Activated T-helper 1 cell treated with anti-CD3 and anti-CD28 coated beads, Interleukin-2, amount 50 U/mL, for 16 hours (primary cell): ENCODE measurements at places on chromosomes 7 and 10.

DNA sequence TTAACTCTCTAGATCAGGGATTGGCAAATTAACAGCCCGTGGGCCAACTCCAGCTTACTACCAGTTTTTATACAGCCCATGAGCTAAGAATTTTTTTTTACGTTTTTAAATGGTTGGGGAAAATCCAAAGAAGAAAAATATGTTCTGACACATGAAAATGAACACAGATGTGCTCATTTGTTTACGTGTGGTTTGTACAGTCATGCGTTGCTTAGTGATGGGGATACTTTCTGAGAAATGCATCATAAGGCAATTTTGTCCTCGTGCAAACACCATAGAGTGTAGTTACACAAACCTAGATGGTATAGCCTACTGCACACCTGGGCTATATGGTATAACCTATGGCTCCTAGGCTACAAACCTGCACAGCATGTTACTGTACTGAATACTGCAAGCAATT lies 8.3 kb upstream of the SMKR1 start:
- no peak for DNase-seq

GRCh38 chr10:73855413-73855812 lies 18.9 kb downstream of the CAMK2G start:
- DNase-seq = no peak

- DNase-seq = no peak
These were observed 9.8 kb upstream of the RALA start for GRCh38 chr7:39613577-39613976.

GRCh38 chr10:99125879-99126278 lies 109.8 kb downstream of the HPSE2 start:
- no peak for DNase-seq

GRCh38 chr10:131186547-131187253 lies 124.8 kb downstream of the TCERG1L start:
- DNase-seq = no peak

DNA sequence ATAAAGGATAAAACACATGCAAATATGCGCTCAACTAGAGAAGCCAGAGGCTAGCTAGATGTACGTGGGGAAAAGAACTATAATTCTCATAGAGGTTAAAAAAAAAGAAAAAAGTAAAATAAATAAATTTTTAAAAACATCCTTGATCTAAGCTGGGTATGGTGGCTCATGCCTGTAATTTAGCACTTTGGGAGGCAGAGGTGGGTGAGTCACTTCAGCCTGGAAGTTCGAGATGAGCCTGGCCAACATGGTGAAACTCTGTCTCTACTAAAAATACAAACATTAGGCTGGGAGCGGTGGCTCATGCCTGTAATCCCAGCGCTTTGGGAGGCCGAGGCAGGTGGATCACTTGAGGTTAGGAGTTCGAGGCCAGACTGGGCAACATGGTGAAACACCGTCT lies 18.6 kb upstream of the HSPA12A start:
- DNase-seq = no peak

- no peak for DNase-seq
These were observed 38.5 kb upstream of the SEMA3C start for GRCh38 chr7:80957226-80957777.

- DNase-seq = no peak
These were observed 20.9 kb upstream of the GRIFIN start for GRCh38 chr7:2497065-2497464.

DNA sequence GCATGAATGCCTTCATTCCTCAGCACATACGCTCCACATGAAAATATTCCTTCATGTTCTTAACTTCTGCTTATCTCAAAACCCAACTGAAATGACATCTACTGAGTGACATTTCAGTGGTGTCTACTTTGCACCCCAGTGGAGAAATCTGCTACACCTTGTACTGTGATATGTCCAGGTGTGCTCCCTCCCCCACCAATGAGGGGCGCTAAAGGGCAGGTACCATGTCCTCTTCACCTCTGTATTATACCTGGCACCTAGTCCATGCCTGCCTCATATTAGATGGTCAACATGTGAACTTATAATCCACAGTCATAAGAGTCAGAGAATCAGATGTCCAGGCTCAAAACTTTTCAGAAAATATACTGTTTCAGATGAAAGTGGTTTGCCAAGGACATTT lies 2.1 kb downstream of the PAXIP1 start:
- DNase-seq = no peak

GRCh38 chr10:52454491-52454890 lies 140.4 kb downstream of the DKK1 start:
- no peak for DNase-seq

DNA sequence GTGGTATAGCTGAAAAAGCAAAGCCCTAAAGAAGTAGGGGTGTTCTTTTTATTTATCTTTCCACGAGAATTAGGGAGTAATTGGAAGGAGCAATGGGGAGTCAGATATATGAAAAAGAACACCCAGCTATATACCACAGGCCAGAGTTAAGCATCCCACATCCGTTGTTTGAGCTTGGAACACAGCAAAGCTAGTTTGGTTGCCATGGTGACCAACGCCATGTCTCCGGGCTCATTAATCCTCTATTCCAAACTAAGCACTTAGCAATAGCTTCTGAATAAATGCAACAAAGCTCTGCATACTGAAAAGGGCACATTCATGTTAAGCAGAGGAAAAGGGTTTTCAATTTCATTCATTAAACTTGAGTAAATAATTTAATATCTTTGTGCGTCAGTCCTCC lies 23.5 kb downstream of the ASB4 start:
- no peak for DNase-seq

- DNase-seq = no peak
These were observed 24.7 kb upstream of the GPAM start for GRCh38 chr10:112208292-112208691.

DNA sequence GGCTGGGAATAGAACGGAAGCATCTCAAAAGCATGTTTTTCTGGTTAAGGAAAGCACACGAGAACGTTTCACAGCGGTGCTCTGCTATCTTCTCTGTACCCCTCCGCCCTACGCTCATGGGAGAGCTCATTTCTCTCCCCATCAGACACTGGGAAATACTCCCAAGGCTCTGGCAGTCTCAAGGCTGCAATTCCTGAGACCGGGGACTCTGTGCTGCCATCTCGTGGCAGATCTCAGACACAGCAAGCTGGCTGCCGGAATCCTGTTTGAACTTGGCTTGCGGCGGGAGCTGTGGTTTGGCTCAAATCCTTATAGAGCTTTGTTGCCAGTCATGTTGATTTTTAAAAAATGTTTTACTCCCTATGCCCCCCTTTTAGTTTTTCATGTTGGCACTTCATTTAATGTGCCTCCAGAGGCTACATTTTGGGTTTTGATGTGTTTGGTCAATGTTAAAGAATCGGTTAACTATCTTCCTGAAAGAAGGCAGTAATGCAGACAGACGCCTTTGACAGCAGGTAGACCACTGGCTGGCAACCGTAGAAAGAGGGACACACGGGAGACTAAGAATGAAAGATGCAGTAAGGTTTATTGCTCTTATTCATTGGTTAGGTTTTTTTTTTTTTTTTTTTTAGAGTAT lies 27.6 kb downstream of the BMPER start:
- DNase-seq = peak; percentile 22

GRCh38 chr10:98366062-98366530 lies 48.9 kb downstream of the PYROXD2 start:
- no peak for DNase-seq

- no peak for DNase-seq
These were observed 245.3 kb downstream of the NSUN6 start for GRCh38 chr10:18406136-18406535.

DNA sequence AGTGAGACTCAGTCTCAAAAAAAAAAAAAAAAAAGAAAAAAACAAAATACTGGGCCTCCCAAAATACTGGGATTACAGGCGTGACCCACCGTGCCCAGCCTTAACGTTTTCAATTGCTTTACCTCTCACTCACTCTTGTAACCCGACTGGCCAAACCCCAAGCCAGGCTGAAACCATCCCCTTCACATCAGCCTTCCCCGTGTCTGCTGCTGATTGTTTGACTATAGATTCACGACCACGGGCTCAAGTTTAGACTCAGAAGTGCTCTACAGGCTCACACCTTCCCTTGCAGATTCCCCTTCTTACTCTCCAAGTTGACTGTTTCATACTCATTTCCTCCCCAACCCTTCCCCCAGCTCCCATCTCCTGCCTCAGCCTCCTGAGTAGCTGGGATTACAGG lies 22.3 kb downstream of the TYW1 start:
- no peak for DNase-seq

DNA sequence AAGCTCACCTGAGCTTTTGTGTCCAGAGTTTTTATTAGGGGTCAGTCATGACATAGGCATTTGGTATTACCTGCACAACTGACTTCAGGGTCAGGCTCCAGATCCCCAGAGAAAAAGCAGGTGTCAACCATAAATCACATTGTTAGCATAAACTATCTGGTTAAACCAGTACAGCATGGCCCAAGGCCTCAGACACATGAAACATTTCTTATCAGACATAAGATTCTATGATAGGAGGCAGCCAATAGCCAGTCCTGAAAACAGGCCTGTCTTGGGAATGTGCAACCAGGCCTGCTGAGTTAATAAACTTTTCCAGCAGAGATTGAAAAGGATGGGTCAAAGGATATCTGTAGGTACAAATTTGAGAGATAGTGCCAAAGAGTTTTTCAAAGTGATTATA lies 116.1 kb downstream of the TPST1 start:
- no peak for DNase-seq

DNA sequence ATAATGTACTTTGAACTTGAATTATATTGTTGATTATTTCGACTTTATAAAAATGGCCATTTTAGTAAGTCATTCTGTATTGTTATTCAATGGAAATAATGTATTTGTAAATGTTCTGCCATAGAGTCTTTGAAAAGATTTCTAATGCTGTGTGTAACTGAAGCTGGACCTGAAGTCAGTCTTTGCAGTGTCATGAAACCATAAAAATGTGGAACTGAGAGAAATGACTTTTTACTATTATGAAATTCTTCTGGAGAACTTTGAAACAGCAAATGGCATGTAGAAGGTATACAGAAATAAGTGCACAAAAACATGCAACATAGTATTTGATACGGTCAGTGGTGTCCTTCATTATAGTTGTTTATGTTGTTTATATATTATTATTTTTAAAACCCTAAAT lies 59.7 kb upstream of the ADRA2A start:
- DNase-seq = no peak

GRCh38 chr7:121376979-121377378 lies 19.1 kb downstream of the FAM3C start:
- no peak for DNase-seq

DNA sequence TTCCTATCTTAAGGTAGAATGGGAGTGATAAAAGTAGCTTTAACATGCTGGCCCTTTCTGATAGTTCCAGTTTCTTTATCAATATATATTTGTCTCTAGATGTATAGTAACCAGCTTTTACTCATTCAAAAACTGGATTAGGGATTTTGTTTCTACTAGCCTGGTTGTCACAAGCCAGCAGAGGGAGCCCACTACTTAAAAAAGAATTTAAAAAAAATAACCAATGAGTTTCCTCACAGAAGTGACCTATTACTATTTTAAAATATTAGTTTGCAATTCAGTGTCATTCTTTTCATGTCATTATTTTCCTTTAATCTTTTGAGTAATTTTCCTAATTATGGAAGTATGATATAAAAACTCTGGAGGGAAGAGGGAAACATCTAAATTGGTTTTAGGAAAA lies 142.1 kb downstream of the PHTF2 start:
- no peak for DNase-seq

DNA sequence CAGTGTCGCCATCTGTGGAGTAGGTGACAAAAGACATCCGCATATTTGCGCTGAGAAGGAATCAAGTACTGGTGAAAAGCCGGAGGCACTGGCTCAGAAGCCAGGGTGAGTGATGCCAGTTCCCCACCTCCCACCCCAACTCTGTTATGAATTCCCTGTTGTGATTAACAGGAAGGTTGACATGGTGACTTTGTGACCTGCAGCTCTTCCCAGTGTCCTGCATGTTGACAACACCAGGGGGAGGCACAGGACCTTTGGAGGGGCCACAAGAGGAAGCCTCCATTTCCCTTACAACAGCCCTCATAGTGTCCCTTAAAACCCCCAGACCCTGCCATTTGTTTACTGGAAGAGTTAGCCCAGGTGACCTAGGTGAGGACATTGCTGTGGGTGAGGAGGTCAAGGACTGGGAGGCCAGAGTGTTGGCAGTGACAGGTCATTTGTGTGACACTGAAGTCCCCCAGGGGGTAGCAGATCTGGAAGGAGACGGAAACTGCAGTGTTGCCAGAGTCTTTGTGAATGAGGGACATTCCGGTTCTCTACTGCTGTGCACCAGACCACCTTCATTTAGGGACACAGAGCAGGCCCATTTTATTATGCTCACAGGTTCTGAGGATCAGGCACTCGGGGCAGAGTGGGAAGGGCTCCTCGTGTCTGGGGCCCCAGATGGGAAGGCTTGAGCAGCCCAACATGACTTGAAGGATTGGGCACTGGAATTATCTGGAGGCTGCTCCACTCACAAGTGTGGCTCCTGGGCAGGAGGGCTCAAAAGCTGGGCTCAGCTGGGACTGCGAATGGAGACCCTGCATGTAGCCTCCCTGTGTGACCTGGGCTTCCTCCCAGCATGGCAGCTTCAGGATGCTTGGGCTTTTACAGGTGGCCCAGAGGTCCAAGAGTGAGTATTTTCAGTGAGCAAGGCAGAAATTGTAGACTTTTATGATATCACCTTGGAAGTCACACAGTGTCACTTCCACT lies 13.0 kb upstream of the ANTXRL start:
- no peak for DNase-seq

GRCh38 chr7:107394276-107394675 lies 75.6 kb upstream of the GPR22 start:
- no peak for DNase-seq

GRCh38 chr7:102860351-102860811 lies 52.4 kb upstream of the LRRC17 start:
- DNase-seq = no peak

DNA sequence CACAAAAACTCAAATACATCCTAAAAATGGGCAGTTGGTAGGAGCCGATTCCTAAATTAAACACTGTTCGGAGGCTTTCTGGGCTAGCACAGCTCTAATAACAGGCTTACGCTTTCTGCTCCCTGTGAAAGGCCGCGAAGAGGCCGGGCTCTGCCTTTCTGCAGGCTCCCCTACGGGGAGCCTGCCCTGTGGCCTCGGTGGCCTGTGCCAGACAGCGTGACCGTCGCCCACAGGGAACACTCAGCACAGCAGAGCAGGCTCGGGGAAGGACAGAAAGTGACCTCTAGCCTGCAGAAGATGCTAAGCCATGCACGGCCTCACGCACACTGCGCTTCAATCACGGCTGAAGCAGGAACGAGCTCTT lies 64.2 kb downstream of the DIP2C start:
- no peak for DNase-seq

DNA sequence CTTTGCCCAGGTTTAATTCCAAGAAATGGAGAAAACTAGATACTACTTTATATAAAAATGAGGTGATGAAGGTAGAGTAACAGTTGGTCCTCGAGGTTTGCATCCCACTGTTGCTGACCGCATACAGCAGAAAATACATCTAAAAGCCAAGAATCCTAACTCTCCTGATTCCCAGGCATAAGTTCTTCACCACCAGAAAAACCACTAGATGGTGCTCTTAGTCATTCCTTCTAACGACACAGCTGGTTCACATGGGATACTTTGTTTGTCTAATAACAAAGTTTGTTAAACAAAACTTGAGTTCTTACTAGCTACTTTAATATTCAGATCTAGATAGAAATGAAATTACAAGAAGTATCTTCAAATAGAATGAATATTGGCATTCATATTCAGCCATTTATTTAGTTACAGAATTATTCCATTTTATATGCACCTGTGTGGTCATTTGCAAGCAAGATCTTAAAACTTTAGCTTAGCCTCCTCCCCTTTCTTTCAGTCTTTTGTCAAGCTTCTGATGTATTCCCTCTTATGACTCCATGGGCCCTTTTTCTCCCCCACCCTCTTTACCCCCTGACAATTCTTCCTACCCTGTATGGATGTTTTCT lies 54.1 kb upstream of the CYP26C1 start:
- DNase-seq = no peak
